ENCODE measurements at places on chromosomes 7 and 10.
A peak's percentile ranks its signal among the peaks of the same experiment; 100 is the strongest.

DNA sequence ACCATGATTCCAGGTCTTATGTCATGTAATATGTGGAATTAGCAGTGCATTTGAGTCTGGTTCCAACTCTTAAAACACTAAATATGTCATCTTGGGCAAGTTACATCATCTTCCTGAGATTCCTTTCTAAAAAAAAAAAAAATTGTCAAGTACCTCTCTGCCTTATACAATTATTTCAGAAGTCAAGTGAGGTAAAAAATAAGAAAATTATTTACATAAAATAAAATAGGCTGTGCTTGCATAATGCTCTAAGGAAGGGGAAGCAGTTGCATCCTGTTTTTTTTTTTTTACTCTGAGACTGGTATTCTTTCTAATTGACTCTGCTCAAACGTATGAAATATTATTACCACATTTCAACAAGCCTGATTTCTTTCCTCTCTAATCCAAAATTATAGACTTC lies 55.1 kb upstream of the SEMA3A start:
- peak; percentile 58 for DNase-seq

- peak; percentile 70 for DNase-seq
Observed at GRCh38 chr7:116122972-116123595, 87.3 kb upstream of the TES start.

DNA sequence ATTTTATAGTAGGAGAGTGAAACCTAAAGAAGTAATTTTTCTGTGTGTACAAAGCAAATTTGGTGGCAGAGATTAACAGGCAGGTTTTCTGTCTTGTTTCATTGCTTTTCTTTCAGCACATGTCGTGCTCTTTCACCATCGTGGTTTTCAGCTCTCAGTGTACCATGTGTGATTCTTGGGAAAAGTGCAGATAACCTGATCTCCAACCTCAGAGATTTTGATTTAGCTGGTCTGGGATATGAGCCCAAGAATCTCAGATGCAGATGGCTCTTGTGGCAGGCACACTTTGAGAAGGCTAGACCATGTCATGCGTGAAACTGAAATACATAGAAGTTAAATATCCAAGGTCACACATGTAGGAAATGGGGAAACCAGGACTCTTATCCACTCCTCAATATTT lies 317.4 kb downstream of the EXOC4 start:
- no peak for DNase-seq

GRCh38 chr7:95225301-95225700 lies 99.0 kb downstream of the PON1 start:
- DNase-seq: no peak

DNA sequence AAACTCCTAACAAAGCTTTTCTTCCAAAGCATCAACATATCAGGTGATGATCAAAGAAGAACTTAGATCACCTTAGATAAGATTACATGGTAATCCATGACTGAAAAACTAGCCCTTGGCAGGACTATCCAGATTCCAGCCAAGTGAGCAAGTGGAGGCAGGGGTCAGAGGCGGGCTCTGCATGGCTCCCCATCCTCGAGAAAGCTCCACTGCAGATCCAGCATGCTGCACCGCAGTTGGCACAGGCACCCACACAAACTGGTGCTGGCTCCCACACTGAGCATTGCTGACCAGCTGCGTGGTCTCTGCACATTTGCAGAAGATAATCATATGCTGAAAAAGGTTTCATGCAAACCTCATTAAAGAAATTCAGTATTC lies 10.1 kb downstream of the PSAP start:
- no peak for DNase-seq

GRCh38 chr10:79203014-79203644 lies 134.4 kb downstream of the ZMIZ1 start:
- no peak for DNase-seq

- no peak for DNase-seq
Observed at GRCh38 chr7:29499932-29500331, 63.7 kb upstream of the PRR15 start.

DNA sequence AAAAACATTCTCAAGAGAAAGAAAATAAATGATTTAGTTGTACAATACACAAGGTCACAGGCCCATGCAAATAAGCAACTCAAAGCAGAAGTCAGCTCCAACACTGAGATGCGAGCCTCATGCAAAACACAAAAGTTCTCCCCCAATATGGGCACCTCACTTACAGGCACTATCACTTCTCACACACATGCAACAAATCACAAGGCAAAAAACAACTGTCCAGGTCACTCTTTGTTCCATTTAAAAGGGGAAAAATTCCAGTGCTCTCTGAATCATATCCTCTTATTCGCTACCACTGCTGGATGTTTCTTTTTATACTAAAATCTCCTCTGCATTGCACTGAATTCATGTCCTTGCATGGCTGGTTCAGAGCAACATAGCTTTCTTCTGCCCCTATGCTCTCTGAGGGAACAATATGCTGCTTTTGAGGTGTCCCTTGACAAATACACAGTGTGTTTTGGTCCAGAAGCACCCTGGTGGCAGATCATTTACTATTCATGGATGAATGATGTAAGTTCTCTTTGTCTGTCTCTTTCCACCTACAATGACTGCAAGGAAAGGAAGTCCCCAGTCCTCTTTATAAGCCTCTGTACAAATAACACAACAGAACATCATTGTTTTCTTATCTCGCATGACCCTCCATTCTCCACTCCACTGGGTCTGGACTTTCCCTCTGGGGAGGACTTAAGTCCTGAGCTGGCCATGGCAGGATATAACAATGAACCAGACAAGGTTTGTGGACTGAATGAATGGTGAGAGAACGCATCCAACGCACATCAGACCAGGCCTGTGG lies 85.4 kb upstream of the GSDME start:
- no peak for DNase-seq

DNA sequence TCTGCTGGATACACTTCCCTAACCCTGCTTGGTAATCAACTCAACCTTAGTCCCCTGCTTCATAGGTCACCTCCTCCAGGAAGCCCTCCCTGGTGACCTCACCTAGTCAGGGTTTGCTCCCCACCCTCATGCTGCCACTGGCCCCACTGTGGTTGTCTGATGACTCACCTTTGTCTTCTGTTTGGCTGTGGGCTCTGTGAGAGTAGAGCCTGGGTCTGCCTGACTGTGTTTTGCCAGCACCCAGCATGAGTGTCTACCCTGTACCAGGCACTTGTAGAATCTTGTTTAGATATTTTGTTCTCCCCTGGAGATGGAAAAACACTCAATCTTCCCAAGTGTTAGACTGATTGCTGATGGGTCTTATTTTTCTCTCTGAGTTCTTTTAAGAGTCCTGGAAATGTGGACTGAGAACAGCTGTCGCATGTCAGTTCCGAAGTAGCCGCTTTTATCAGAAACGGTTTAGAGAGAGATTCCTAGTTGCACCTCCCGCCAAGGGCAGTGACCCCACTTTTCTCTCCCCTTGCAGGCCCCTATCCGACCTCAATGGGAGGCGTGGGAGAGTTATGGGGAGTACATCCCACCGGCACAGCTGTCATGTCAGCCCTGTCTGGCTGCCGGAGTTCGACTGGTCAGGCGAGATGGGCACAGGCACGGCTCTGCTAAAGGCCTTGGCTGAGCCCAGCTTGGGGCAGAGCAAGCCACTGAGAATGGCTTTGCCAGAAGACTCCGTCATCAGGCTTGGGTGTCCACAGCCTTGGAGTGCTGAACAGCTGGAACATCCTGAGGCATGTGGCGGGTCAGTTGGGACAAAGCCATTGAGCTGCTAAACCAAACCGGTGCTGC lies 134.3 kb downstream of the GRK5 start:
- DNase-seq: no peak

DNA sequence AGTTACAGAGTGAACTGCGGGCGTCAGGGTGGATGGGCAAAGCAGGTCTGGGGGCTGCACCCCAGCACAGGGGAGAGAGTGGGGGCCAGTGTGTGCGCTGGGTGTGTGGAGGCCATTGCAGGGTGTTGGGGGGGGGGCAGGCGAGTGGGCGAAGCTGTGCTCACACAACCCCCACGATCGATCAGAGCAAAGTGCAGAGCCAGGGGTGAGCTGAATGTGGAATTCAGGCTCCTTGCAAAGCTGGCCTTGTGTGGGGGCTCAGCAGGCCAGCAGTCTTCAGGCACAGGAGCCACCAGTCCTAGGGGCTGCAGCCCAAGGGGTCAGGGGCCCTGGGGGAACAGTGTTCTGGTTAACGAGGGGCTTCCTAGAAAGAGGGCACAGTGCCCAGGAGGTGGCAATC lies 862 bp upstream of the SHH start:
- no peak for DNase-seq

DNA sequence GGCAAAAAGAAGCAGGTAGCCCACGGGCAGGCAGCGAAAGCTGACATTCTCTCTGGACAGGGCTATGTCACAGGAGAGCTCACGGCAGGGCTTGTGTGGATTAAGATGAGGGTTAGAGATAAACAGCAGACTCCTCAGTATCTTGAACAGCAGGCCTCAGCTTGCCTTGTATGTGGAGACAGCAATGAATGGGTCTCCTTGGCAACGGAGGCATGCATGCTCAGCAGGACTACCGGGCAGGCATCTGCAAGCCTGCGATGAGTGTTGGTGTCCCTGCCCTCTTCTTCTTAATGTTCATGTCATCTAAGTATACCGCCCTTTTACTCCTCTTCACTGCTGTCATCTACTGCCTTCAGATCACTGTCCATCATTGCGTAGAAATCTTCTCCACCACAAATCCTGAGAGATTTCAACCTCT lies 81.9 kb upstream of the C1GALT1 start:
- DNase-seq: no peak

- no peak for DNase-seq
Observed at GRCh38 chr10:44369296-44369695, 15.6 kb downstream of the CXCL12 start.

- no peak for DNase-seq
Observed at GRCh38 chr10:121910673-121911420, 17.0 kb downstream of the ATE1 start.

DNA sequence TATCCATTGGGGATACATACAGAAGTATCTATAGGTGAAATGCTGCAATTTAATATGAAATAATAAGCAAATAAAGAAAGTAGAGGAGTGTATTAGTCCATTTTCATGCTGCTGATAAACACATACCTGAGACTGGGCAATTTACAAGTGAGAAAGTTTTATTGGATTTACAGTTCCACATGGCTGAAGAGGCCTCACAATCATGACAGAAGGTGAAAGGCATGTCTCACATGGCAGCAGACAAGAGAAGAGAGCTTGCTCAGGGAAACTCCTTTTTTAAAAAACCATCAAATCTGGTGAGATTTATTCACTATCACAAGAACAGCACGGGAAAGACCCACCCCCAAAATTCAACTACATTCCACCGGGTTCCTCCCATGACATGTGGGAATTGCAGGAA lies 82.8 kb upstream of the TRIM24 start:
- DNase-seq: no peak

GRCh38 chr7:140673063-140673773 lies 473 bp downstream of the ADCK2 start:
- DNase-seq: peak; percentile 41

DNA sequence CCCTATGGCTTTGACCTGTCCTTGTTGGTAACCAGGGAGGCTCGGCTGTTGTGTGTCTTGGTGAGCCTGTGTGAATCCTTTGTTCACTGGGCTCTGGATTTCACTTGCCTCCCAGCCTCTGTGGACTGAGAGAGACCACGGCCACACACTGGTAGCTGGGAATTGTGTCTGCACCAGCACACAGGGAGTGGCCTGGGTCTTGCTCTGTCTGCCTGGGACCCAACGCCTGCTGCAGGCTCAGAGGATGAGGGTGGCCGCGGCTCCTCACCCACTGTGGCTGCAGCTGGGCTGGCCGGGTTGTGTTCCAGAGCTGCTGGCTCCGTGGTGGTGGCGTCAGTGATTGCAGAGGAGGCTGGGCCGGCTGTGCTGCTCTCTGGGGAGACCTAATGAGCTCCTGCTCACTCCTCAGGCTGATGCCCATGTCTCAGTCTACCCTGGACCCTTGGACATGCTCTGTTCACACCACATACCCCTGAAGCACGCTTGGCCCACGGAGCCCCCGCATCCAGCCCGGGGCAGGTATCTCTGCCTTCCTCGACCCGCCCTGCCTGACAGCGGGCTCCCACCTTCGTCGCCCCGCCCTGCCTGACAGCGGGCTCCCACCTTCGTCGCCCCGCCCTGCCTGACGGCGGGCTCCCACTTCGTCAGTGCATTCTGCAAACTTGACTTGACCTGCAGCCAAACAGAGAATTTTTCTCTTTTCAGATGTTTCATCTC lies 328.5 kb downstream of the ADARB2 start:
- no peak for DNase-seq

DNA sequence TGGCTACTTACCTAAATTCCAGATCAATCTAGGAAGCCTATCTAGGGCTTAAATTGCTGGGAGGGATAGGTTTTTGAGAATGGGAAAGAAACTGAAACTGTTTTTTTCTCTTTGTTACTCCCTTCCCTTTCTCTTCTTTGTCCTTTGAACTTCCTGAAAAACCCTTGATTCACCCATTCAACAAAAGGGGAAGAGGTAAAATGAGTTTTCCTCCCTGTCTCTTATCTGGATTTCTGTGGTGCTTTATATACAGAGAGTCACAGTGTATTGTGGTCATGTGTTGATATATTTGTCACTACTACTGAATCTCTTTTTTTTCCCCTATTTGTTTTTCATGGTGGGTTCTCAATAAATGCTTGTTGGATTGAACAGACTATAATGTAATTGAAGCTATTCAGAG lies 19.8 kb upstream of the NUP205 start:
- peak; percentile 74 for DNase-seq

DNA sequence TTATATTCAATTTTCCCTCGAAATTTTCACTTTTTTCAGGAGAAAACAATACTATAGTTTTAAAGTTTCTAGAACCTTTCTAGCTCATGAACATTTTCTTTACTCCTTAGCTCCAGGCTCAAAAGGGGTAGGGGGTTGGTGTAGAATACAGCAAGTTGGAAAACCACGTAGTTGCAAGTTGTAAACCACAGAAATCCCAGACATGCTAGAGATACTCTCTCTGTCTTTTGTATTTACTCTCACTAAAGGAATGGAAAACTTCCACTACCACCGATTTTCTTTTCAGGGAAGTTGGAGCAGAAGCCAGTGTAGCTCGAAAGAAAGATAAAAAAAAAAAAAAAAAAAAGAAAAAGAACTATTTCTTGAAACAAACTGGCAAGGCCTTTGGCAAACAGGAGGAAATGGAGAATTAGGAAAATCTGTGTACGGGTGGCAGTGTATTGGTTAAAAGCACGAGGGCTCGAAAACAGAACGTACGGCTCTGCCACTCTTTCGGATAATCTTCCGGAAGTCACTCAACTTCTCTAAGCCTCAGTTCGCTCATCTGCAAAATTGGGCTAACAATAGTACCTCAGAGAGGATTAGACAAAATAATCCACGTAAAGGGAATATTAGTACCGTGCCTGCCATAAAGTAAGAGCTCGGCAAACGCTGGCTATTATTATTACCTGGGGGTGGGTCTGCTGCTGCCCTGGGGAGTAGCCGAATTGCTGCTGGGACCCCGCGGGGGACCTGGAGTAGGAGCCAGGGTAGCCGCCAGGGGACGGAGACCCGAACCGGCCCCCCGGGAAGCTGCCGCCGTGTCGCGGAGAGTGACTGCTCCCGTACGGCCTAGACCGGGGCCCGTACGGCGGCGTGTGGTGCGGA lies 628 bp downstream of the MPLKIP start:
- DNase-seq: peak; percentile 47

DNA sequence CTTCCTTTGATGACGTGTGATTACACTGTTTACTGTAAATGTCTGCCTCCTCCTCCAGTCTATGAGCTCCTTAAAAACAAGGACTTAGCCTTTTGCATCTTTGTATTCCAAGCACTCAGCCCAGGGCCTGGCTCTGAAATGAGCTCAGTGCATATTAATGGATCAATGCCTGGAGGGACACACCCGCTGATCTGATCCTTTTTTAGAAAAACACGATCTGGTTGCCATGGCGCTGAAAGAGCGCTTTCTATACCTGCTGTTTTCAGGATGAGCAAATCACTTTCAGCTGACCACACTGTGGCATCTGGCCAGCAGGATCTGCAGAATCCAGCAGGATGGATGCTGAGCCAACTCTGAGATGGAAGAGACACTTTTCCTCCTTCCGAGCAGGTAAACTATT lies 37.8 kb upstream of the GARS1 start:
- DNase-seq: no peak
